ENCODE measurements at places on chromosomes 1 and 21.

GRCh38 chr1:149972547-149972946 is 35.9 kb upstream of the MTMR11 start:
- H3K4me1 ChIP-seq, result no peaks in the 10 kb centered on the region
- no peak overlapping the region for H3K27ac ChIP-seq
- no peak overlapping the region for H3K4me3 ChIP-seq
- DNase-seq, result no peak
- no peaks in the 10 kb centered on the region for H3K27me3 ChIP-seq

DNA sequence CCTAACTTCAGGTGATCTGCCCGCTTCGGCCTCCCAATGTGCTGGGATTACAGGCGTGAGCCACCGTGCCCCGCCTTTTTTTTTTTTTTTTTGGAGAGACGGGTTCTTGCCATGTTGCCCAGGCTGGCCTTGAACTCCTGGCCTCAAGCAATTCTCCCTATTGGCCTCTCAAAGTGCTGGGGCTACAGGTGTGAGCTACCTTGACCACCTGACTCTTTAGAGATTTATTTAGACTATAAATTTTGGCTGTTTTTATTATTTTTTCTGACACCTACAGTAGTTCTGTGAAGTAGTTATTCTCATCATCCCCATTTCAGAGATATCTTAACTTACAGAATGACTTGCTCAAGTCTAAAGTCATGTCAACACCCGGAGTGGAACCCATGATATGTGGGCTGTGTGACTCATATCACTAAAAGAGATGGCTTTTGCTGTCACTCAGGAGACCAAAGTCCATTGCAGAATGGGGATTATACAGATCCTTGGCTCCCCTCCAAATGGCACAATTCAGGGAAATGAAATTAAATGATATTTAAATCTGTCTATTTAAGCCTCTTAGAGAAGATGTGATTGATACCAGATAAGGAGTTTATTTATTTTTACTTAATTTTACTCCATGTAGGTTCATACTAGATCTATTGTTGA is 93.2 kb downstream of the CTH start:
- no peaks in the 10 kb centered on the region for H3K36me3 ChIP-seq
- H3K27ac ChIP-seq, result no peak overlapping the region
- H3K4me3 ChIP-seq, result no peak overlapping the region
- peaks cover 17% of the 10 kb centered on the region for H3K27me3 ChIP-seq
- DNase-seq, result no peak

GRCh38 chr1:66284746-66285145 is 249.2 kb upstream of the SGIP1 start:
- peak overlapping the region; percentile 66 for H3K27ac ChIP-seq
- H3K4me3 ChIP-seq, result no peak overlapping the region
- DNase-seq, result no peak
- H3K27me3 ChIP-seq, result no peaks in the 10 kb centered on the region
- no peaks in the 10 kb centered on the region for H3K36me3 ChIP-seq
- peaks cover 24% of the 10 kb centered on the region for H3K4me1 ChIP-seq

GRCh38 chr1:241332987-241333386 is 24.0 kb downstream of the RGS7 start:
- H3K27ac ChIP-seq, result no peak overlapping the region
- H3K27me3 ChIP-seq, result no peaks in the 10 kb centered on the region
- DNase-seq, result no peak
- no peak overlapping the region for H3K4me3 ChIP-seq
- peaks cover 1% of the 10 kb centered on the region for H3K4me1 ChIP-seq

- no peak for DNase-seq
- H3K27me3 ChIP-seq, result no peaks in the 10 kb centered on the region
- H3K27ac ChIP-seq, result peak overlapping the region; percentile 85
- no peaks in the 10 kb centered on the region for H3K36me3 ChIP-seq
- H3K4me1 ChIP-seq, result peaks cover 19% of the 10 kb centered on the region
These were observed 184.0 kb downstream of the CDC7 start for GRCh38 chr1:91684481-91685196.
